Stimulated activated CD8-positive, alpha-beta memory T cell treated with anti-CD3 and anti-CD28 coated beads, Interleukin-12 subunit alpha, Interleukin-12 subunit beta, amount 100 ng/mL, for 1 hour (primary cell): ENCODE measurements at places on chromosomes 7 and 10.
A peak's percentile ranks its signal among the peaks of the same experiment; 100 is the strongest.

DNA sequence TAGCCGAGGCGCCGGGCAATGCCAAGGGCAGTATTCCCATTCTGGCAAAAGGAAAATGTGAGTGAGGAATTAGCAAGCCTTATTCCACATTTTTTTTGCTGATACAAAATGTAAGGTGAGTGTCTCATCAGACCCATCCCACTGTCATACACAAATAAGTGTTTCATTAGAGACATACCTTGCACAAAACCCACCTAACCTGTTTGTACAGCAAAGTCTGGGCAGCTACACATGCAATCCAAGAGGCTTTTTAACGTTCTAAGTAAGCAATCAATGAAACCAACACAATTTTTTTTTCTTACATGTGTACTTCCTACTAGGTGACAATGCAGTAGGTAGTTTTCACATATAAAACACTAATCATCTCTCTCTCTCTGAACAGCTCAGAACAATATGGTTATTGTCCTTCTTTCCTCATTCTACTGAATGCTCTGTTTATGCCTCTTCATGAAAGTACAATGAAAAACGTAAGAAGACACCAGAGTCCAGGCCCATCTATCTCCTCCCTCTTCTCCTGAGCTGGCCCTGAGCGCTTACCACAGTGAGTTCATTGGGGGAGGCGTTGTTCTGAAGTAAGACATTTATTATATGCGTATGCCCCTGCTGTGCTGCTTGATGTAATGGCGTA lies 217.2 kb downstream of the ANK3 start:
- no peak for DNase-seq

- no peak for DNase-seq
Observed at GRCh38 chr7:57308631-57309408, 141.2 kb upstream of the ZNF716 start.

DNA sequence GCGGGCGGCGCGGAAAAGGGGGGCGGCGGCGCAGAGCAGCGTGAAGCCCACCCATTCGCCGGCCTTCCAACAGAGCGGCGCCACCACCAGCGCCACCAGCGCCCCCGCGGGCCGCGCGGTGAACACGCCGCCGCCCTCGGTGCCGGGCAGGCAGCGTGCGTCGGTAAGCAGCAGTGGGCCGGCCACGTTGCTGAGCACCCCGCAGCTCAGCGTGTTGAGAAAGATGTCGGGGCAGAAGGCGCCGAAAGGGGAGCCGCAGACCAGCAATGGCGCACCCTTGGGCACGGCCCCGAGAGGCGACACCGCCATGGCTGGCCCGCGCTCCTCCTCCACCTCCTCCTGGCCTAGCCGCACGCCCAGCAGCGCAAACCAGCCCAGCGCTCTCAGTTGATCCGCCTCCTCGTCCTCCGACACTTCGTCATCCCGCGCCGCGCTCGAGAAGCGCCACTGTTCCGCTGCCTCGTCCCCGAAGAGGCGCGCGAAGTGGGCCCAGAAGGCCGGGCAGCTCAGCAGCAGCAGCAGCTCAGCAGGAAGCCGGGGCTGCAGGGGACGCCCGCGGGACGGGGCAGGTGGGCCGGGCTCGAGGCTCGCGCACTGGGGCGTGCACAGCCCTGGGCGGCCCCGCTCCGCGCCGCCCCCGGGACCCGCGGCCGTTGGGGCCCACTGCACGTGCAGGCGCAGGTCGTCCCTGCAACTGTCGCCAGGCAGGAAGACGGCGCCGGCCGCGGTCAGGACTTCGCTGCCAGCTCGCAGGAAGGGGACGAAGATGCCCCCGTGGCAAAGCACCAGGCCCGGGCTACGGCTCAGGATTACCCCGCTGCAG lies 623 bp downstream of the TYSND1 start:
- DNase-seq, result peak; percentile 46

DNA sequence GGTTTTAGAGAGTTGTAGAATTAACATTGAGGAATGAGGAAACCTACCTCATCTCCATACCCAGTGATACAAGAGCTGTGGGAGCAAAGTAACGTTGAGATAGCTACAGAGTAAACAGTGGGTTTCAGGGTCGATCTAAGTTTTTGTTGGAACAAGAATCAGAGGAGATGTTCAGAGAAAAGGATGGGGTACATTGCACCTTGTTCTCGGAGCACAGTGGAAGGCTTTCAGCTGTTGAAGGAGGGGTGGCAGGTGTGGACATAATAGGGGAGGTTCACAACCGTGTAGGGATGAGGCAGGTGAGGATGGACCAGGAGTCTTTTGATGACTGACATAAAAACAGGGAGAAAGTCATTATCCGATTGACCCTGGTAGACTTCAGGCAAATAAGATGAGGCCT lies 121.7 kb downstream of the MLLT10 start:
- no peak for DNase-seq

DNA sequence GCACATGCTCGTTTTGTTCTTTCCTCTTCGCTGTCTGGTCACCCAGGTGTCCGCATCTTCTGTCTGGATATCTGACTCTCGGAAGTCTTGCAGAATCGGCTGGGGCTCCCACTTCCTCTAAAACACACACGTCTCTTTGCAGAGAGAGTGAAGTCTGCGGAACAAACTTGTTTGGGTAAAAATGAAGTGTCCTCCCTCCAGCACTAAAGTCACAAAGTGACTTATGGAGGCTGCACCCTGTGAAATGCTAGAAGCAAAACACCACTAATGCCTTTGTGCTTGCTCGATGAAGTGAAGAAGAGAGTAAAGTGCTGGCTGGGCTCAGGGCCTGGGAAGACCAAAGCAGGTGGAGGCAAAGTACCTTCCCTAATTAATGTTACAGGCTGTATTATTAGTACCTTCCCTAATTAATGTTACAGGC lies 71.4 kb downstream of the FGFR2 start:
- DNase-seq, result no peak

DNA sequence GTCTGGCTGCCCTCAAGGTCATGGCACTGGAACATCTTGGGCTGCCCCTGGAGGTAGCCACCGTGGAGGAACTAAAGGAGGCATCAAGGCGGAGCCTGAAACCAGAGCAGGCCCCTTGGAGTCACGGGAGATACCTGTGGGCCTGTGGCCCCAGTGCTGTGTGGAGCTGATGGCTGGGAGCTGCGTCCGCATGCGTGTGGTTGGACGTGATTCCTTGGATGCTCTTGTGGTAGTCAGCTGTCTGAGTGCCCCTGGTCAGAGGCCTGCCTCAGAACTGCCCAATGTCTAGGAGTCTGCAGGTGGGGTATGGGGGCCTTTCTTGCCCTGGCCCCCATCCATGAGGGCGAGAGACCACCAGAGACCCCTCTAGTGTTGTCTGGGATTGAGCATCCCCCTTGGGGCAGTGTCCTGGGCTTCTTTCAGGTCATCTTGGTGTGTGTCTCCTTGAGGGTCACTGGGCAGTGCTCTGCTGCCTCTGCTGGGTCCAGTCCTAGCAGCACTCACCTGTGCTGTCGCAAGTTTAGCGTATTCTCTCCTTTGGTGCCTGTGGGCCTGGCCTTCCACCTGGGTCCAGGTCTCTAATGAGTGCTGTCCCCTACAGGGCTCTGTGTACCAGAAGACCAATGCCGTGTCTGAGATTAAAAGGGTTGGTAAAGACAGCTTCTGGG lies 8.1 kb downstream of the PGAM2 start:
- DNase-seq, result no peak

GRCh38 chr7:114788706-114789105 lies 133.2 kb upstream of the MDFIC start:
- DNase-seq, result no peak

DNA sequence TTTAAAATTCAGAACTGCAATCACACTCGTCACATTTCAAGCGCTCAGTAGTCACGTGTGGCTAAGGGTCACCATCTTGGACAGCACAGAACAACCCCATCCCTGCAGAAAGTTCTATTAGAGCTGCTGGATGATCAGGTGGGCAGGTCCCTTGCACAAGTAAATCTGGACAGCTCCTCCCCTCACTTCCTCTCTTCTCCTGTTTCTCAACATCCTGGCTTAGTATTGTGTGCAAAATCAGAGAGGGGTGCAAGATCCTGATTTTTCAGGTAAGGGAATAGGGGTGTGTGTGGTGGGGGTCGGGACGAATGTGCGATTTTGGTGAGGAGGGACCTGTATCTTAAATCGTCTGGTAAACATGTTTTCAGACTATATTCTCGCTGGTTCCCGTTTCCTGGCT lies at the start of gene GIMAP4:
TSS of gene GIMAP4 (plus strand) at position 222 of the 400 bp plus-strand sequence. CDS start 2,512 bp downstream, outside the sequence.
- no peak for DNase-seq

GRCh38 chr10:92574548-92575261 lies 812 bp upstream of the IDE start:
- no peak for DNase-seq

DNA sequence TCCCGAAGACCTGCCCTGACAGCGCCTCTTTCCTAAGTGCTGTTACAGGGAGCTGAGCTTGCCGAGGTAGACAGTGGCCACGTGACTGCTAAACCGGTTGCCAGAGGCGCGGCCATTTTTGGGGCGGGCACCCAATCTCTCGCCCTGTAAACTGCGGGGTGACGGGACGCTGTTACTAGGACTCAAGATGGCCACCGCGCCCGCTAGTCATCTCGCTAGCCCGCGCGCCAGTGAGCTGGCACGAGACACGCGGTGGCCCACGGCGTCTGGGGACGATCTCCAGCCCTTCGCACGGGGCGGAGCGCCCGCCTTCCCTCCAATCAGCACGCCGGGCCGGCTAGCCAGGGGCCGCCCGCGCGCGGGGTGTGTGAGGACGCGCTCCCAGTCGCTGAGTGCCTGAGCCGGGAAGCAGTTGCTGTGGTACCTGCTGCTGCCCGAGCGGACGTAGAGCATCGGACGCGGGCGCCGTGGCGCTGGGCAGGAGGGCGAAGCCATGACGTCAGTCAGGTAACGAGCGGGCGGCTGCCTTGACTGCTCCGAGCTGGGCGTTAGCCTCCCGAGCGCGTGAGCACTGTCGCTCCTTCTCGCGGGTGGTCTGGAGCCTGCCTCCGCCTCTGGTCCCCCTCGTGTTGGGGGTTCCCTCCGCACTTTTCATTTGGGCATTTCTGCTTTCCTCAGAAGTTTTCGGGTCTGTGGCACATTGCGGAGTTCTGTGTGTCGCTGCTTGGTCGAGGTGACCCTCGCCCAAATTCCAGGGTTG lies 25.5 kb downstream of the ADK start:
- peak; percentile 92 for DNase-seq

DNA sequence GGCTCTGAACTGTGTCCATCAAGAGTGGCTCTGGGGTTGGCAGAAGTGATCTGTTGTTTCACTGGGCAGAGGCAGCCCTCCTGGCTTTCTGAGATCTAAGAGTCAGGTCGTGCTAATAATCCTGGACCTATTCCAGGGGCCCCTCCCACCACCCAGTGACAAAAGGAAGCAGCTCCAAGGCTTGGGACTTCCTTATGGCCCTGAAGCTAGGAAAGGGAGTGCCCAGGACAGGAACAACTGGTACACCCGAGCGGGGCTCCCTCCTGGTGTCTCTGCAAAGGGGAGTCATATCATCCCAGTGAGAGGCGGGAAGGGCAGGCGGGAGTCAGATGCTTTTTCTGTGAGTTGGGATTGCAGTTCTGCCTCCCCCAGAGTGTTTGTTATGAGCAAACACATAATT lies 32.3 kb downstream of the RPS24 start:
- no peak for DNase-seq

DNA sequence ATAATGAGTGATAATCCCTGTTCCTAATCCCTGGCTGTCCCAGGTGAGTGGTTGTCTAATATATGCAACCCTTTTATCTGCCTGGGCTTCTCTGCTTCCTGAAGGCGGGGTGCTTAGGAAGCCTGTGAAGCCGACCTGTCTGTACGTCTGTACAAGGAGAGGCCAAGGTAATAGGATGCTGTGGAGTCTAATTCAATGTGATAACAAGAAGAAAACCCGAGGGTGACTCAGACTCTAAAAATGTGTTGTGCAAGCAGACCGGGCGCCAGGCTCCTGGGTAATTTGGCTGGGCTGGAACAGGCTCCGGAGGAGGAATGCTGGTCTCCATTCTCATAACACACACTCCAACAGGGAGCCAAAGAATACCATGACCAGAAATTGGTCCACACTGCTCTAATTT lies 43.6 kb downstream of the THNSL1 start:
- DNase-seq, result no peak

- DNase-seq, result no peak
Observed at GRCh38 chr10:34726862-34727261, 88.2 kb downstream of the PARD3 start.

GRCh38 chr10:69703766-69704630 lies 74.0 kb downstream of the FAM241B start:
- no peak for DNase-seq
